ENCODE measurements at places on chromosomes 6 and 20.

DNA sequence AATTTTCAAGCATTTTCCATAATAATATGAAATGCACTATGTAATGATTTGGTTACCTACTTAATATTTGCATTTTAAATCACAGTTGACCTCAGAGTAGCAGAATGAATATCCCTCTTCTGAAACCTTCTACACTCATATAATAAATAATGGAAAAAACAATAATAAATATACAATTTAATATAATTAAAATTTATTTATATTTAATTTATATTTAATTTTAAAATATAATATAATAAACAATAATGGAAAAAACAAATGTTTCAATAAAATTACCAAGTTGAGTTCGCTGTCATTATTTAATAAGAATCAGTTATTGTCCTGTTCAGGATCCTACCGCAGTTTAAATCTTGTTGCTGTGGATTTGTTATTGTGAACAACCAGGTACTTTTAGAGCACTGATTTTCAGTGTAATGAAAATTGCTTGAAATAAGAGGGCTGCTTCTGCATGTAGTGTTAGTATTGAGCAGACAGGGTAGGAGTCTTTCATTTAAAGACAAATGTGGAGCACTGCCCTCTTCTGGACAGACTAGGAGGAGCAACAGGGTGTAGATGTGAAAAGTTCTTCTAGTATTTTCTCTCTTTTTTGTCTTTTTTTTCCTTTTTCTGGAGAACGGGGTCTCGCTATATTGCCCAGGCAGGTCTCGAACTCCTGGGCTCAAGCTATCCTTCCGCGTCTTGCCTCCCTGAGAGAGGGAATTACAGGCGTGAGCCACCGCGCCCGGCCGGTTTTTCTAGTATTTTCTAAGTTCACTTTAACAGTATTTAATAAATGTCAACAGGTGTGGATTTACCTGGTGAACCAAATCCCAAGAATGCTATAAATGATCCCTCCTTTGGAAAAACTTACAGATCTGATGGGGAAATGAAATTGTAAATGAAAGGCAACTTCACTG is 13.6 kb downstream of the TRAPPC3L start:
- DNase-seq = peak; percentile 77

DNA sequence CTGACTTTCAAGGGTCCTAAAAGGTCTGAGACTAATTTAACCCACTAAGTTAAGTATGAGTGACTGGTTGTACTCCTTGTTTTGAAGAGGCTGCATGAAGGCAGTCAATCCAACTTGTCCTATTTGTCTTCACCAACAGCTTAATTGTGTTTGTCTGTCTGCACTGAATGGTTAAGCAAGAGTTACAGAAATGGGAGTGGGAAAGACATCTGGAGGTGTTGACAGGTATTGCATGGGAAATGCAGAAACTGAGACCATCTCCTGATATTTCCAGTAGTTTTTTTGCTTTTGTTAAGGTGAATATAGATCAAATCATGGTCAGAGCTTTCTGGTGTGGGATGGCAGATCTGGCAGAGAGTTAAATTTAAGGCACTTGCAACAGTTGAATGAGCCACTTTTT is 6.5 kb downstream of the FUT9 start:
- DNase-seq = no peak

DNA sequence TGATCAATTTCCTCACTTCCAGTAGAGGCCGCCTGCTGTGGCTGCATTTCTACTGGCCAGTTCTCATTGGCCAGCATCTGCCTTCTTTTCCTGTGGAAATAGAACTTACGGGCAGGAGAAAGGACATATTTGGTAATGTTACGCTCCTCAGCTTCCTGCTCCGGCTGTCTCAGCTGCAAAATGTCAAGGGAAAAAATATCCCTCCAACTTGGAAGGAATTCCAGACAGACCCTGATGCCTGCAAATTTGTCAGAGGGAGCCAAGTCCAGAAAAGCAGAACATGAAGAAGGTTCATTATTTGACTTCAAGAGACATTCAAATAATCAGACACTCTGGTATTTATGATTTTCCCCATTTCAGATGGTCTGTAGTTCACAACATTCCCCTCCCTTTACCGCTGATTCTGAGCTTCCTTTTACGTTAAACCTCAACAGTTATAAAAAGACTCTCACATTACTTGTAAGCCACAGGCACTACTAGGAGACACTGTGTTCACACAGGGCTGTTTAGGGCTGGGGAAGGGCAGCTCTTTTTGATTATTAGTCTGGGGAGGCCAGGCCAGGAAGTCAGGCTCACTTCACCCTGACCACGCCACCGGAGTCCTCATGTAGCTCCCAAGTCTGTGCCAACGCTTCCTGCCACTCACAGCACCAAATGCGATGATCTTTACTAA is 179.6 kb upstream of the CCN2 start:
- no peak for DNase-seq

GRCh38 chr20:5267092-5267491 is 49.7 kb downstream of the PROKR2 start:
- DNase-seq = no peak

DNA sequence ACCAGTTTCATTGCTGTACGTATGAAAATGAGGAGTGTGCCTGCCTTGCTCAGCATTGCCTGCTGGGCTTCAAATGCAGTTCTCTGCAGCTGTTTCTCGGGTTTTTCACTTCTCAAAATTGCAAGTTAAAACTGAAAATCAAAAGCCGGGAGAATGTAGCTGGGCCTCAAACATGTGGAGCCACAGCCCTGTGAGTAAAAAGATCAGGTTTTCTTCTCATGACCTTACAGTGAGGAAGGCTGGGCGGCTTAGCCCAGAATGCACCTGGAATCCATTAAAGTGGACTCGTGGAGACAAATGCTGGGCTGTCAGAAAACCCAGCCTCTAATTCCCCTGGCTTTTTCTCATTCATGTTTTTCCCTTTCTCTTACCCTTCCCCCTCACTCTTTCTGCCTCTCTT is 34.4 kb downstream of the DSE start:
- DNase-seq = peak; percentile 57

- no peak for DNase-seq
Observed at GRCh38 chr20:7775072-7775471, 165.2 kb downstream of the HAO1 start.

DNA sequence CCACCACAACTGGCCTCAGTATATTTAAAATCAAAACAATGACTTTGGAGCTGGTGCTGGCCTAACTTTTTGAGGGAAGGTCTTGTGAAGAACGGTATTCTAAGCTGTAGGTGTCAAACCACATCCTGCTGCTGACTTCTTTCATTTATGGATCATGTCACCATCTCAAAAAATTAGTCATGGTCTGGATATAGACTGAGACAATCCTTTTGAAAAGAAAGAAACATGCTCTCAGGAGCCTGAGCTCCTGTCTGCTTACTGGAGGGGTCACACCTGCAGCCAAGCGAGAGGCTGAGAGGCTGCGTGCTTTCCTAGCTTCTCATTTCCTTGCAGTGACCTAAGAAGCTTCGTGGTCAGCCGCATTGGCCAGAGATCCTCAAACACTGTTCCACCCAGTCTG is 55.2 kb downstream of the TIAM2 start:
- no peak for DNase-seq

DNA sequence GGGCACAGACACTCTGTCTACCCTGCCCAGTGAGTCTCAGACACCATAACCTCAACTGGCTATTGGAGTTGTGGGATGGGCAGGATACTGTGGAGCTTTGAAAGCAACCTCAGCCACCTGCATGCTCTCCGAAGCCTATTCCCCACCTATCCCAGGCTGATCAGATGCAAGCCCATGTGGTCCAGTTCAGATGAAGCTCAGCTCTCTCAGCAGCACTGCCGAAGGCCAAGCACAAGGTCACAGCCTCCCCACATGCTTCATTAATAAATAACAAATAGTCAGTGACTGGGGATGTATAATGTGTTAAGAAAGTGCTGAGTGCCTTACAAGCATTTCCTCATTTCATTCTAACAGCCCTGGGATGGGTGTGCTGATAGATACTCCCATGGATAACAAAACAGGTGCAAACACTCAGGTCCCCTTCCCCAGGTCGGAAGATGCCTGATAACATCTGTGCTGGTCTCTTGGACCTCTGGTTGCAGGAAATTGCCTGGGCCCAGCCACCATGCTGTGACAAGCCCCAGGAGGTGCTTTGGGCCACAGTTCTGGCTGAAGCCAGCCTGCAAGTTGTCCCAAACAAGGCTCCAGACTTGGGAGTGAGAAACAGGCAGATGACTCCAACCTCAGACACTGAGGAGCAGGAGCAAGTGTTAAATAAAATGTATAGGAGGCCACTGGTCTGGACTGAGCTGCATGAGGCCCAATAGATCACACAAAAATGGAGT is 3.7 kb downstream of the ACSS1 start:
- no peak for DNase-seq

- no peak for DNase-seq
Observed at GRCh38 chr6:128242765-128243403, 277.5 kb downstream of the PTPRK start.

DNA sequence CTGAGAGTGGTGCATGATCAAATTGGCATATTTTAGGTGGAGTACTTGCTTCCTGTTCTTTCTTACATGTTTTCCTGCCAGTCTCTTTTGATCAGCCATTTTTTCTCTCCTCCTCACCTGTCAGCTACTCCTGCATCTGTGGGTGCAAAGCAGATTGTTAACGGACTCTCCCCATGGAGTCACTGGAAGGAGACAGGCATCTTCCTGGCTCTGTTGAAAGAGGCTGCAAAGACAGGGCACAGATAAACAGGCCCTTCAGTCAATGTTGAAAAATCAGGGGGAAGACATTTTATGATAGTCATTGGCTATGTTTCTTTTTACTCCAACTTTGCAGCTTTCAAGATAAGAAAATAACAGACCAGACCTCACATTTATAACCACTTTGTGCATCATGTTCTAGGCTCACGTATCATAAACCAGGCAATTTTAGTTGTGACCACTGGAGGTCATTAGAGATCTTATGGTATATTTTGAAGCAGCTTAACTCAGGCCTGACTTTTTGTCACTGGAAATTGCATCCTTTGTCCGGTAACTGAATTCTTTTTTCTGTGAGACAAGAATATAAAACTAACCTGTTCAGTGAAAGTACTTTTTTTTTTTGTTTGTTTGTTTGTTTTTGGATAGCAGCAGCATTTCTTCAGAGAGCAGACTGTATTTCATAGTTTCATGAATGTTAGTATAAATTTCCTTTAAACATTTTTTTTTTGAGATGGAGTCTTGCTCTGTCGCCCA is 20.1 kb downstream of the ECT2L start:
- DNase-seq = peak; percentile 67

DNA sequence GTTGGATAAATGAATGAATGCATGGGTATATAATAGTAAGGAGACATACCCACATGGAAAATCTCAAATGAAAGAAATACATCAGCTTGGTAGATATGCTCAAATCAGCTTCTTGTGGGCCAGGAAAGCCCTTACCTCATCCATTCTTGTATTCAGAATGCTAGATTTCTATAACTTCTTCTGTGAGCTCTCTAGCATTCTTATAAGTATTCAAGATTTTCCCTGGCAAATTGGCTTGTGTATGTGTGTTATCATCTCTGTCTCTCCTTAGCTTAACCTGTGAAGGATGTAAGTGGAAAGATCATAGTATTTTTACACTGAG is 100.8 kb downstream of the OR2B2 start:
- no peak for DNase-seq

GRCh38 chr20:4519534-4519933 is 202.2 kb upstream of the PRND start:
- peak; percentile 57 for DNase-seq

DNA sequence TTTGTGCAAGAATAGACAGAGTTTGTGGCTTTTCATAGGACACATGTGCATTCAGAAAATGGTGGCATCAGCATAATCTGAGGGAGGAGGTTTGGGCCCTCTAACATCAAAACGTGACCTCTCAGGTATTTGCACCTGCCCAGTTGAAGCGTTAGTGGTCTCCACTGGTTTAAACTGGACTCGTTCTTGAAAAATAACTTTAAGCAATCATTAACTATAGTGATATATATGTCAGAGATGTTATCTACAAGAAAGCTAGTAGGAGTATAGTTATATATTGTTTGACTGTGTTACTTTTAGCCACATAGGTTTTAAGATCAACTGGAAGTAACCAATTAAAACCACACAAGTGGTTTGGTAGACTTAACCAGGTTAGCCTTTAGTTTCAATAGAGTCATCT is 607.4 kb downstream of the MAFB start:
- no peak for DNase-seq

DNA sequence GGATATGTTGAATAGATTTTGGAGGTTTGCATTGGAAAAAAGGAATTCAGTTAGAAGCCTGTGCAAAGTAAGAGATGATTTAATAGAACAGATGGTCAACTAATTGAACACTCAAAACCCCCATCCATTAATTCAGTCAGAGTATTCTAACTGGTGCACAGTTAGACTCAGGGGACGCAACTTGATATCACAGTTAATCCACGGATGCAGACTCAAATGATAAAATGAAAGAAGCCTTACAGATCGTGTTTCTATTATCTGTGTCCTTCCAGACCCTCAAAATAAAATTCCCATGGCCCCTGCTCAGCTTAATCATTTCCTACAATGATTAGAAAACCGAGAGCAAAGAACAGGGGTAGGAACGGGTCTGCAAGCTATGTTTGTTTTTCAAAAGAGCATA is 45.4 kb upstream of the DTNBP1 start:
- DNase-seq = no peak

DNA sequence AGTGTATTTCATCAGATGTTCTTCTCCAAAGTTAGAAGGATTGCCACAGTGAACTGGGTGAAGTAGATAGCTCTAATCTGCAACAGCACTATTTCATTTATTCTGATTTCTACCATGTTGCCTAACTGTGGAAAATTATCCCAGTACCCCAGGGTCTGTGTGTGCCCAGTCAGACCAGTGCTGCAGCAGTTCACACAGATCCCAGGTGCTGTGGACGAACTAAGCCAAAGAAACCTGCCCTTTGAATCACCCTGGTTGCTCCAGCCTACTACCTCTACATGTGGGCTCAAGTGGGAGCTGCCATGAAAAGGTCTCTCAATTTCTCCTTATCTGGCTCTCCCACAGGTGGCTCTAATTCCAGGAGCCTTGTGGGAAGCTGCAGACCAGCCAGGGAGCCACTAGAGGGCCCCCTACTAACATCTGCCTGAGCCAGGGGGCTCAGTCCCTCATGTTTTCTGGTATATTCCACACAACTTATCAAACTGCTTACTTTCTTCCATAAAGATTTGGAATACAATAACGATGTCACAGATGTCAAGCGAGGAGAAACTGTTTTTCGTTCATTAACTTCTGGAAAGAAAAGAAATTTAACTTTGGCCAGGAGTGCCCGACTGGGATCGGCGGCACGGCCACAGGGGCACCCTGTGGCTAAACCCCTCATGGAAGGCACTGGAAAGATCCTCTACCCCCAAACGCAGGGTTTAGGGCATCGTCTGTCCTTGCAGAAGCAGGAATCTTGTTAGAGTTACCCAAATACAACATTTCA is 31.6 kb upstream of the LY86 start:
- DNase-seq = peak; percentile 72

DNA sequence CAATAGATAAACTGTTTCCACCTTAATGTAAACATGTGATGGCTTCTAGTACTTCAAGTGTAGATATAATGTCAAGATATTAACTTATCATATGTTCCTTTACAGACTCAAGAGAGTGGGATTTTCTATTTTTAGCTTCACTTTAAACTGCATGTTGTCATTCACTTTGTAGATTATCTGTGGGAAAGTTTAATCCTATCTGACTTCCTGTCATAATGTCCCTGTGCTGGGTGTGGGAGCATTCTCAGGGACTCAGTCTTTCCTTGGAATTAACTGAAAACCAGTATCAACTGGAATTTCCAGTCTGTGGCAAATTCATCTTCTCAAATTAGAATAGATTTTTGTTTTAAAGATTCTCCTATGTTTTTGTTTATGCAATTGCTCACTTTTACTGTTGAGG is 226.1 kb upstream of the FERMT1 start:
- no peak for DNase-seq

GRCh38 chr6:2999618-3000557 is at the start of gene NQO2:
TSS of gene NQO2 (plus strand) at chr6:2999894. CDS start at chr6:3006553, 6,659 bp downstream.
- DNase-seq = peak; percentile 97

- no peak for DNase-seq
Observed at GRCh38 chr6:75147512-75147911, 58.3 kb downstream of the COL12A1 start.

All from neural progenitor cell (in vitro differentiated cells).